ENCODE measurements at places on chromosomes 4 and X. TPM values are rescaled to one million over a fixed set of nuclear protein-coding genes. Genes with fewer than 3 reads are reported as not detected.

MCF2 gene
- total RNA-seq, result 0.11 TPM

ITM2A gene
- total RNA-seq, result not detected

PDLIM3 gene
- 18.9 TPM for total RNA-seq

NPFFR2 gene
- 0.17 TPM for total RNA-seq

CENPI gene
- total RNA-seq, result 43.6 TPM

NXF2 gene
- 1.9 TPM for total RNA-seq

KLB gene
- total RNA-seq, result not detected
